GM04504 (cell line): ENCODE measurements at places on chromosomes 3 and 15.

DNA sequence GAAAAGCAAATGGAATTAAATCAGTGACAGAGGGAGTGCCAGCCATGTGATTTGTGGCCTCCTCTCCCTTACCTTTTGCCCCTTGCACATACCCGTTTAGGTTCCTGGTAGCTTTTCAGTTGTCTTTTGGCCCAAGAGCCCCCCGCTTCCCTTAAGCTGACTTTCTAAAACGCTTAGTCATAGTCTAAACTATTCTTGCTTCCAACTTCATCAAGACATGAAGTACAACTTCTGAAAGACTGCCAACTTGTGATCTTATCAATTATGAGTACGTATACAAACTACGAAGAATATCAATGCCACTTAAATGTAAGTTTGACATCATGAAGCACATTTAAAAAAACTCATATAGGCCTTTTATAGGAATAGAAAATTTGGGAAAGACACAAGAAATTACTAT is 61.9 kb downstream of the EIF3J start:
- DNase-seq, result no peak

DNA sequence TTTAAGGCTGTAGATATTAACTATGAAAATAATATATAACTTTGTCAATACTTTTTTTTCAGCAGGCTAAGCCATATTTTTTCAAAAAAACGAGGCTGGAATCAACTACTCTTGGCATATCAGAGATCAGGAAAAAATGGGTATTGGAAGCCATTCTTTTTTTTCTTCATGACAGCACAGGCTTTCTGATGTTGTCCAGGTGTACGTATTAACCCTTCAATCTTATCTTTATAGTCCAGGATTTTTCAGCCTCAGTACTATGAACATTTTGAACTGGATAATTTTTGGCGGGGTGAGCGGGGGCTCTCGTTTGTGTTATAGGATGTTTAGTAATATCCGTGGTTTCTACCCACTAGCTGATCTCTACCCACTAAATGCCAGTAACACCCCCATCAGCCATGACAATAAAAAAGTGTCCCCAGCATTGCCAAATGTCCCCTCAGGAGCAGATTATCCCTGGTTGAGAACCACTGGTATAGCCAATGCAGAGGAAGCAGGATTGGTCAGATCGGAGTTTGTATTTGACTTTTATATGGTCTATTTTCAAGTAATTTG is 52.0 kb downstream of the PLCL2 start:
- DNase-seq, result no peak

DNA sequence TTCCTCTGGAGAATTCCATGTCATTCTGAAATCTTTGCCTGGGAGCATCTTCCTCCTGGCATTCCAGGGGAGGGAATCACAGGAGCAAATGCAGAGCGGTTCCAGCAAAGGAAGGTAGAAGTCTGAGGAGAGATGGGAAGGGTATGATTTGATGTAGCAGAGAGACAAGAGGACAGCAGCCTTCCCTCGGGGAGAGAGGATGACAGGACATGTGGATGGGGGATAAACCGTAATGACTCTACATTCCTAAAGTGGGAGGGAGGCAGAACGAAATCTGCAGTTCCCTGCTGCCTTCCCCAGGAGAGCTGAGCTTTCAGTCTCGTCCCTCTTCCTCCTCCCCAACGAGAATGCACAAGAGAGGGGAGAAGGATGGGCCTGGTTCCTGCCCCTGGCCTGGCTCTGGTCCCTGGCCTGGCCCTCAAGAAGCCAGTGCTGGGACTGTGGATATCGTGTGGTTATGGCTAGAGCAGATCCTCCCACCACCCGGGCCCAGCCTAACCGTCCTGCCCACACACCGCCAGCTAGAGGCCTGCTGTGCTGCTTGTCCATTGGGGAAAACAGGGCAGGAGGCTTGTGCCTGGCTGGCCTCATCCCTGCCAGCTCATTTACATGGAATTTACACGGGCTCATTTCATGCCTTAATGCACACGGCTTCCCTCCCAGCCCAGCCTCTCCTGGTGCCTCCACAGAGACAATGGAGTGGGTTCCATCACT is 26.6 kb downstream of the SEMA7A start:
- peak; percentile 89 for DNase-seq

DNA sequence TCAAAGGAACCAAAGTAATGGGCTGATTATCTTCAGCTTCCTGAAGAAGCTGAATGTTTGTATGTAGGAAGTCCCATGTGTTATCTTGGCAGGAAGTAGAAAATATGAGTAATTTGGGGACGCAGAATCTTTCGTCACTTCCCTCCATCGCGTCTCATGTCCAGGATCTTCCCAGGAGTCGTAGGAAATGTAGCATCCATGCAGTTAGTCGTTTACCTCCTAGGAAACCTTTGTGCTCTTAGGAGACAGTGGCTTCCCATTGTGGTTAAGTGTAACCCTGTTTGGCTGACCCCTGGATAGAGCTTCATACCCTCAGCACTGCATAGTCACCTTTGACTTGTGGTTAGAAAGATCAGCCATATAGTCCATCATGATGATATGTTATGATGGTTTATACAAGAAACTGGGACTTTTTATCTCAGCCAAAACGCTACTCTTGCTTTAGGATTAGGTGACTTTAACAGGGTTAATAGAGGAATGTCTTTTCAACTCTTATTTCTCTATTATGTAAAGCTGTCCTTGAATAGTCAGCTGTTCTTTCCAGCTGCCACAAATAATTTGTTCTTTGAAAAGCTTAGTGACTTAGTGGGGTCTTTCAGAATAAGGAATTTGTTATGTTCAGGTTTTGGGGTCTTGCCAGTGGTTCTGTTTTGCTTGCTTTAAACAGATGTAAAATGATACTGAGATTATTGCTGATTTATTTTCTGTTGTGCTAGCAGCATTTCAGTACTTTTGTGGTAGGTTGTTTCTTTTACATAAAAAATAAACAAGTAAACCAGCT is 92.2 kb downstream of the KLHL25 start:
- no peak for DNase-seq

GRCh38 chr3:56739036-56739435 is 56.0 kb upstream of the TASOR start:
- no peak for DNase-seq

- no peak for DNase-seq
Observed at GRCh38 chr3:5663601-5664000, 476.1 kb downstream of the EDEM1 start.

DNA sequence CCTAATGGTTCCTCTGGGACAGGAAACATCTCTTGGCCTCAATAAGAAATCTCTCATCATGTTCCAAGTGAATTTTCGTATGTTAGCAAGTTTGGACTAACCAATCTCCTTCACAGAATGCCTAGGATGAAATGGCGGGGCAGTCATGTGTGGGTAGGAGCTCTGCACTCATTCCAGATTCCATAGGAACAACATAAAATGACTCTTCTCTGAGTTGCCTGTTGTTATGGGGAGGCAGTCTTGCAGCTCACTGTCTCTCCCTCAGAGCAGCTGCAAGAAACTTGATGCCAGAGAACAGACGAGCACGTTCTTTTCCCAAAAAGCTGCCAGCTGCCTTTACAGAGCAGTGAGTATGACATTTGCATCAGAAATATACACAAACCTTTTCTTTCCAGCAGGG is 34.1 kb downstream of the SPATA12 start:
- DNase-seq, result no peak

- no peak for DNase-seq
Observed at GRCh38 chr3:52268036-52268435, 10.4 kb downstream of the WDR82 start.
